ENCODE measurements at places on chromosomes 12 and 14.

DNA sequence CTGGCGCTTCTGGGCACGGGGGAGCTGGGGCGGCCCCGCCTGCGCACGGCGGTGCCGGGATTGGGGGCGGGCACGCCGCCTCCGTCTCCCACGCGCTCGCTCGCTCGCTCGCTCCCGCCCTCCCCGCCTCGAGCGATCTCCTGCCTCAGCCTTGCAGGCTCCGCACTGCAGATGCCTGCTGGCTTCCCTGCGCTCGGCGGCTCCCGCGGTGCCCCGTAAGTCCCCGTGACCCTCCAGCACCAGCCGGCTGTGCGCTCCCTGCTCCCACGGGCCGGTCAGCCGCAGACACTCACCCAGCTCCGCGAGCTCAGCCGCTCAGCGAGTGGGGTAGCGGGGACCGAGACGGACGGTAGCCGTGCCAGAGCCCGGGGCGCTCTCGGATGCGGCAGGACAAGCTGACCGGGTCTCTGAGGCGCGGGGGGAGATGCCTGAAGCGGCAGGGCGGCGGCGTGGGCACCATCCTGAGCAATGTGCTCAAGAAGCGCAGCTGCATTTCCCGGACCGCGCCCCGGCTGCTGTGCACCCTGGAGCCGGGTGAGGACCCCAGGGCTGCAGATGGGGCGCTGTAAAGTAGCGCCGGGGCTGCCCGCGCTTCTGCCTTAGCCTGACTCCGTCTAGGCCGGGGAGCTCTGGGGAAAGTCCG is at the start of gene TBC1D30:
Gene TBC1D30, plus strand, starts transcription at position 148 of the 643 bp plus-strand sequence. Its CDS starts 233 bp downstream, at position 381.
- no peak for DNase-seq

GRCh38 chr14:89955022-89955744 is 544 bp upstream of the TDP1 start:
- no peak for DNase-seq

DNA sequence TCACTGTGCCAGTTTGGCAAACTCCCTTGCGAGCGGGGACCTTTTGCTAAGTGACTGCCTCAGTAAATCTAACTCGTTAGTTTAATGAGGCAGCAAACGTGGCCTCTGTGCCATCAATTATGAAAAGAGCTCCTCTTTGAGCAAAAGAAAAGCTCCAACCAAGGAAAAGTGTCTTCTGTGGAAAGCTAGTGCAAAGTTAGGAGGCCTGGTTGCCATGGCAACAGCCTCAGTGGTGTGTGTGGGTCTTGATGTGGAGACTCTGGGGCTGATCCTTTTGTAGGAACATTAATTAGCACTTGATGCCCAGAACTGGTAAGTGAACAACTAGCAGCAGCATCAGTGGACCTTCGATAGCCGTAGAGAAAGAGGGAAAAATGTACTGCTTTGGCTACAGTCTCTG is 145.7 kb downstream of the CHST11 start:
- no peak for DNase-seq

GRCh38 chr14:54443981-54444380 is 2.8 kb upstream of the CNIH1 start:
- DNase-seq: no peak

DNA sequence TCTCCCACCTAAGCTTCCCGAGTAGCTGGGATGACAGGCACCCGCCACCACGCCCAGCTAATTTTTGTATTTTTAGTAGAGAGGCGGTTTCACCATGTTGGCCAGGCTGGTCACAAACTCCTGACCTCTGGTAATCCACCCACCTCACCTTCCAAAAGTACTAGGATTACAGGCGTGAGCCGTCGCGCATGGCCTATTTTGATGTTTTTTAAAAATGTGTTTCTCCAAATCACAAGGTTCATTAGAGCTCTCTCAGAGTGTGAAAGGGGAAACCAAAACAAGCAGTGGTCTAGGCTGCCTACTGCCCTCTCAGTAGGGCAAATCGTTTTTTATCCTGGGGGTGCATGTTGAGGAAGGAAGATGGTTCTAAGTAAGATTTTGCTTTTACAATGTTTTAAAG is 211.5 kb downstream of the PIK3C2G start:
- no peak for DNase-seq

- DNase-seq: no peak
Measured at GRCh38 chr14:40847480-40847879, 759.2 kb upstream of the LRFN5 start.

- no peak for DNase-seq
Measured at GRCh38 chr14:90560558-90560957, 163.7 kb downstream of the CALM1 start.

GRCh38 chr12:129552996-129553750 is 350.7 kb downstream of the TMEM132D start:
- DNase-seq: no peak

DNA sequence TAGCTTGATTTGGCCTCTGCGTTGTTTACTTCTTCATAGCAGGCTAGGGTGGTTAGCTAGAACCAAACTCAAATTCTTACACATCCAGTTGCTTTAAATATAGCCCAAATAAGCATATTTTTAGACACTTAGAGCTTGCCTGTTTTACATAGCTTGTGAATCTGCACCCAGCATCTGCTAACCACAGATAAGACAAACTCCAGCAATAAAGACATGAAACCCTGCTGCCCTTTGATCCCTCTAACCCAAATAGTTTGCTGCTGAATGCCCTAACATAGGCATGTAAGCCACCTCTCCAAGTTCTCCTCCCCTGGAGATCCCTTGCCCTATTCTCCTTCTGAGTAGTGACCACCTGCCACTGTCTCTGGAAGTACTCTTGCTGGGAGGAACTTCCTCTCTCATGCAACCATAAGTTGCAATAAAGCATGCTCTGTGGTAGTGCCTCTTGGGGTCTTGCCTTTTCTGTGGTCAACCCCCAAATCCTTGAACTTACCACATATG is 185.6 kb downstream of the TMEM117 start:
- peak; percentile 65 for DNase-seq

DNA sequence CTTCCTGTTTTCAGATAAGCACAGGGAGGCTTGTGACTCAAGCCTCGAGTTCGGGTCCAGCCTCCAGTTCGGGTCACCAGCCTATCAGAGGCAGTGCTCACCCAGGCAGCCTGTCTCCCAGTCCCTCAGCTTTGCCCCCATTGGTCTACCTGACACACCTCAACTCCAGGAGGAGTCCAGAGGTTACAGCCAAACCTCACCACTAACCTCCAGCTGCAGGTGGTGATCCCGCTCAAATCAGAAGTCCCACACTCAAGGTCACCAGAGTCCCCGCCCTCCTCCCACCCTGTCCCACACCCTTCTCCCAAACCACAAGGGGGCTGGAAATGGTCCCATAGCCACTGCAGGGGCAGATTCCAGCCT is 42.1 kb downstream of the KDM2B start:
- no peak for DNase-seq
